ENCODE measurements at places on chromosomes 5 and 9.

DNA sequence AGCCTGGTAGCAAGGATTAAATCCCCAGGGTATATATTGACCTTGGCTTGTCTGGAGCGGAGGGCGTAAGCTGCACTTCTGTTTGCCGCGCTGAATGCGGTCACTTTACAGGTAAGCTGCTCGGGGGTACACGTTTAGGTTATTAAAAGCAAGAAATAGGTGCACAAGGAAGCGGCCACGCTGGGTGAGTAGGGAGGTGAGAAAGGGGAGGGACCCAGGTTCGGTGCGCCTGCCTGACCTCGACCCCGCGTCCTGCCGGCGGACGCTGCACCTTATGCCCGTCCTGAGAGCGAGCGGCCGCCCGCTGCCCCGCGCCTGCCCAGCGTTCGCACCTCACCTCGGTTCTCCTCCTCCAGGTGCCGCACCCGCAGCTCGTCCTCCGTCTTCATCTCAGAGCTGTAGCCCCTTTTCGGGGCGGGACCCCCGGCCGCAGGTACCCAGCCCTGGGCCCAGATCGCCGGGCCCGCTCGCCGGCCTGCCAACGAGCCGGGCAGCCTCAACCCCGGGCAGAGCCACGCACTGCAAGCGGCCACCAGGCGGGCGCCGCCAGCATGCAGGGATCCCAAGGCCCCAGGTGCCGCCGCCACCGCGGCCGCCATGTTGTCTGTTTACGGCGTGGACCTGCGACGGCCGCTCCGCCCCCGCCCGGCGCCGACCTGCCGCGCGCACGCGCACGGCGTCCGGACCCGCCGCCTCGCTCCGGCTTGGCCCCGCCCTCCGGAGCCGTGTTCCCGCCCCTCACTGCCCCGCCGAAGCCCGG, at the start of gene AUH:
AUH (minus strand) TSS at position 628 of the 760 bp plus-strand sequence; CDS start at position 599, 29 bp downstream.
- peak; percentile 91 for ATAC-seq

DNA sequence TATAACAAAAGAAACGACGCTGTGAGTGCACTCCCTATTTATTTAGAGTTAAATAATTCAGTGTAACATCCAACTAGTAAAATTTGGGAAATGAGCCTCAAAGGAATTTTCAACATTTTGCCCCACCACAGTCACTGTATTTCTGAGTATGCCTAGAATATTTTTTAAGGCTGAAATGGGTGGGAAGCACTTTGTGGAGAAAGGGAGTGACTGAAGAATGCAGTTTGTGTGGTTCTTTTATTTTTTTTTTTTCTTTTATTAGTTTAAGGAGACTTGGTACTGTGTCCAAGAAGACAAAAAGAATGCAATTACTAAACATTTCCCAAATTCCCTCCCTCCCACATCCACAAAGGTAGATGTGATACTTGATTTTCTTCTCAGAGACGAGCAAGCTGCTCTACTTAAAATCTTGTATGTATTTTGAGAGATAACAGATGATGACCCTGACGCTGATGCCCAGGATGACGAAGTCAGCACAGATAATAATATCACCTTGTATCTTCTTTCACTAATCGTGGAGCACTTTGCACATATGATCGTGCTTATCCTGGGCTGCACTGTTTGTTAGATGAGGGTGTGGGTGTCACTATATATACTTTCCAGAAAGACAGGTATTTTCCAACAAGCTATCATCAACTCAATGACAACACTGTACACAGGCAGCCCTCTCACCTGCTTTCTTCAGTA, 586.3 kb downstream of the RAB3C start:
- ATAC-seq = no peak

DNA sequence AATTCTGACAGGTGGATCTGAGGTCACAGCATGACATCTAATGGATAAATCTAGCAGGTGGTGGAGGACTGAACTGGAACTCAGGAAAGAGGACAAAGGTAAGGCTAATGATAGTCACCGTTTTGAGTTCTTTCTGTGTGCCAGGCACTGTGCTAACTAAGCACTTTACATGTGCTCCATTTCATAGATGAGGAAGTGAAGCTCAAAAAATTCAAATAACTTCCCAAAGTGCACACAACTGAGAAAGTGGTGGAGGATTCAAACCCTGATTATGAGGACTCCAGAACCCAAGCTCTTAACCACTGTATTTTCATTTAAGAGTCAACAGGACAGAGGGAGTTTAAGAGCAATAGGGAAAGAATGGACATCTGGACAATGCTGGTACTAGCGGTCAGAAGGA, 7.1 kb upstream of the DELE1 start:
- ATAC-seq = no peak

GRCh38 chr9:134605966-134606357, 35.6 kb upstream of the COL5A1 start:
- ATAC-seq = no peak

DNA sequence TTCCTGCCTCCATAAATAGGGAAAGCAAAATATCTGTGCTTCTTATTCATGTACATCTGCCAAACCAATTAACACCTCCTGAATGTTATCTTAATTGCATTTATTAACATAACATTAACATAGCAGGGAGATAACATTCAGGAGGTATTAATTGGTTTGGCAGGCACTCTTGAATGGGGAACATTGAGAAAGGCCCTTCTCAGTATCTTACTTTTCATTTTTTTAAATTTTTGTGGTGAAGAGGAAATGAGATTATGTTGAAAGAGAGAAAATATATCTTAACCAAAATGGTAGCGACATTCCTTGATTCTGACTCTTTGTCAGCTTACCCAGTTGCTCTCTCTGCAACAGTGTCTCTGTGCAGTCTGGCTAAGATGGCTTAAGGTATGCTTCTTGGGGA, 100.4 kb upstream of the TLE1 start:
- ATAC-seq = no peak

DNA sequence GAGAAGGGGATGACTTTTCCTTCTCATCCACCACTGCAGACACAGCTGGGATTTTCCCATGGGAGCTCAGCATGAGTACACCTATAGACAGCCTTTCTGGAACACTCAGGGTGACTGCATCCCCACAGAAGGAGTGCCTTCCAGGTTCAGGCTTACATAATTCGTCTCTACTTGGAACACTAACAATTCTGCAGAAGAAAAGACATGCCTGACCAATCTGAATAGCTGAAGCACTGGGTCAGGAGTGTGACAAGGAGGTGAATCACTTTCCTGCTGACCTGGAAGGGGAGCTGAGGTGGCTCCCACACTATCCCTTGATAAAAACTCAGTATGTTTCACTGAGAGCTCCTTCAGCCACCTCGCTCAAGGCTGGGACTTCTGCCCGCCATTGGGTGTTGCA, 425.3 kb downstream of the TLR4 start:
- no peak for ATAC-seq

- ATAC-seq = peak; percentile 51
Measured at GRCh38 chr9:71891557-71892189, 19.3 kb downstream of the ABHD17B start.

GRCh38 chr5:62547945-62548630, 30.5 kb upstream of the LRRC70 start:
- ATAC-seq = no peak

DNA sequence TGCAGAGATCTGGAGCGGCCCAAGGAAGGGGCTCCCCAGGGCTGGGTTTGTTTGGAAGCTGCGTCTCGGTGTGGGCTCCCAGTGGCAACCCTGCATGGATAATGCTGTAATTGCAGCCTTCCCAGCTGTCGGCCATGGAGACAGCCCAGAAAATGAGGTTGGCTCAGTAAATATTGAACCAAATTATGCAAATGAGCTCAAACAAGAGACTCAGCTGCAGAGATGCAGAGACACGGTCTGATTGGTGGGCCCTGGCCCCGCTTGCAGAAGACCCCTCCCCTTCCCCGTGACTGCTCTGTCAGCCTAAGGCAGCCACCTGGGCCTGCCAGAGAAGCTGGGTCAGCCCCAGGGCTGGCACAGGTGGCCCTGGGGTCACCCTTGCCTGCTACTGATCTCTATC, 75.9 kb downstream of the RAD23B start:
- ATAC-seq = no peak

GRCh38 chr5:125113328-125113727, 366.9 kb upstream of the ZNF608 start:
- ATAC-seq = peak; percentile 41

- ATAC-seq = no peak
Measured at GRCh38 chr5:42360616-42361314, 62.5 kb upstream of the GHR start.

DNA sequence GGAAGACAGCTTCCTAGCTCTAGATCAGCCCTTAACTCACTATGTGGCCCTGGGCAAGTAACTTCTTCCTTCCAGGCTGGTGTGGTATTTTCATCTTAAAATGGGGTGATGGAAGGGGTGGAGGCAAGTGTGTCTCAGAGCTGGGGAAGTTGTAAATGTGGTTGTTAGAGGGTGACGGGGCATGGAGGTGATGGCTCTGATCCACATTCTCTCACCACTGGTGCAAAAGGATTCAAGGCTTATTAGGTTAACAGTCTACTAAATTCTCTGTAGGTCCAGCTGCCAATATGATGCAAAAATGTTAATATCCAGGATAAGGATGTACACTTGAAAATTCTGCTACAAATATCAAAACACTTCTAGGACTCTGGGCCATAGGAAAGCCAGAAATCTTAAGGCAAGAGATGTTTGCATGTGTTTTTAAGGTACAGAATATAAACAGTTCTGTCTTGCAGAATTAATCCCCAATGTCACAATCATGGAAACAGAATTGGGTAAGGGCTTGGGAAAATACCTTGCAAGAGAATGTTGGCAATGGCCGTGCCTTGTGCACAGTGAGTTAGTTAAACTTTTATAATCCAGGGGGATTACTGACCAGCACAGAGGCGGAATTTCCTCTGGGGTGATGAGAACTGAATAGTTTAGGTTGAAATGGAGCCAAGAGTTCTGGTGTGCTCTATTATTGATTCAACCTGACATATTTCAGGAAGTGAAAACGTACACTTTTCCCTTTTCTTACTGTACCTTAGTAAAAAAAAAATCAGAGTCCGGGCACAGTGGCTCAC, 19.8 kb downstream of the TNFSF15 start:
- ATAC-seq = no peak

GRCh38 chr5:121748686-121749085, 103.0 kb upstream of the FTMT start:
- no peak for ATAC-seq

DNA sequence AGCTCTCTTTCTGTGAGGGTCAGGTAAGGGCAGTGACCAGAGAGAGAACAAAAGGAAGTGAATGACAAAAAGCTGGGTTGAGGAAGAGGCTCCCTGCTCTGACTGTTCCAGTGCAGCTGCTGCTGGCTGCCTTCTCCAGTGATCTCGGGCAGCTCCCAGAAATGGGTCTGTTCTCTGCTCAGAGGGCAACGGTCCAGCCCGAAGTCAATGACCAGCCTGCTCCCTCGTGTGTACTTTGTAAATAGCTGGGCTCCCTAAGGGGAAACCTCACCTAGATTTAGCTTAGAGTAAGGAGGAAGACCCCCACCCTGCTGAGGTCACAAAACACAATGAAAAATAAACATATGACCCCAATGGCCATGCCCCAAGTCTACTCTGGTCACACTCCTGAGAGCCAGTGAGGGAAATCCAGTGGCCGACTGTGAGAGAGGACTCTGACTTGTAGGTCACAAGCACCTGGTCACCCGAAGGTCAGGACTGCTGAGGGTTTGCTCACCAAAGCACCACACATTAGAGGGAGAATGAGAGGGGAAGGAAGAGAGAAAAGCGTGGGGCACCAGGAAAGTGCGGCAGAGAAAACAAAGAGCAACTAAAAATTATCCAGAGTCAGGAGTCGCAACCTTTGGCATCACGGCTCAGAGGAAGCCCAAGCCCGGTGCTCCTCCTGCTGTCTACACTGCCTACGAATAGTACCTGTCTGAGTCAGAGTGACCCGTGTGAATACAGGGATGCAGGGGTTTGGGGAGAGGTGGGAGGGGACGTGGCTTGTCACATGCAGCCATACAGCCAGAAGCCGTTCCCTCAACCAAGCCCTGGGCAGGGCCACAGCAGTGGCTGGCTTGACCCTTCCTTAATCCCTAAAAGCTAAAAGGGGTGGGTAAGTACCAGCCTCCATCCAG, 19.8 kb downstream of the NIPAL4 start:
- ATAC-seq = no peak

DNA sequence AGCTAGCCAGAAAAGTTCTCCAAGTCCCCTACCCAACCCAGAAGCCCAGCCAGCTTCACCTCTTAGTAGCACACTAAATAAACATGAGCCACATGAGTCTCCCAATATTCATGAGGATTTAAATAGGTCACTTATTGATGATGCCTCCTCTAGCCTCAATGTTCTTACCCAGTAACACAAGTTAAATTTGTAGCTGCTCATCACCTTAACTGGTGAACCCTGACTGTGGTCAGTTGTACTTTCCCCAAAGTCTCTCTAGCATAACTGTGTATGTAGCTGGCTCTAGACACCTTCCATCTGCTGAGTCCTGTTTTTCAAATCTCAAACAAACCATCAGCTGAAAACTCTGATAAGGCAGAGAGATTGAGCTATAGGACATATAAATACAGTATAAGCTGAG, 100.3 kb upstream of the ELAVL2 start:
- no peak for ATAC-seq

- ATAC-seq = peak; percentile 70
Measured at GRCh38 chr9:130835441-130836298, 616 bp downstream of the ABL1 start.

GRCh38 chr5:58922461-58923171, 339.7 kb downstream of the RAB3C start:
- no peak for ATAC-seq

- peak; percentile 73 for ATAC-seq
Measured at GRCh38 chr9:24846248-24846912, 300.7 kb upstream of the IZUMO3 start.

- peak; percentile 53 for ATAC-seq
Measured at GRCh38 chr5:114361724-114362196, at the start of gene KCNN2. Gene KCNN2, plus strand, starts transcription at chr5:114362070. Its CDS starts 70 bp downstream, at chr5:114362140.

GRCh38 chr5:53438486-53439472, 41.6 kb upstream of the FST start:
- no peak for ATAC-seq

DNA sequence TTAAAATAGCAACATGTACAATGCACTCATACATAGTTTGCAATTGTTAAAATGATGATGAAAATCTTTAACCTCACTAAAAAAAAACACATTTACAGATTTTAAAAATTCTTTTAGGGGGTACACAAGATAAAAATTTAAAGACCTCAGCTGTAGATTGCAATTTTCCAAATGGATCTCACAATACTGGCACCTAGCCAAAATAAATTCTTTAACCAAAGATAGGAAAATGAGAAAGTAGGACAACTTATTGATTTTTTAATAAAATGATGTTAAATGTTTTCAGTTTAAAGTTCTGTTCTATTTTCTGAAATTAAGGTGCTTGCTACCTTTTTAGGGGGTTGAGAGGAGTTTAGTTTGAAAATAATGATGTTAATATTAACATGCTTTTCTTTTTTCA, 90.0 kb downstream of the PCSK1 start:
- ATAC-seq = no peak

- ATAC-seq = no peak
Measured at GRCh38 chr5:9437741-9438240, 108.1 kb downstream of the SEMA5A start.

GRCh38 chr9:136831720-136832104, 10.6 kb upstream of the AJM1 start:
- ATAC-seq = no peak

DNA sequence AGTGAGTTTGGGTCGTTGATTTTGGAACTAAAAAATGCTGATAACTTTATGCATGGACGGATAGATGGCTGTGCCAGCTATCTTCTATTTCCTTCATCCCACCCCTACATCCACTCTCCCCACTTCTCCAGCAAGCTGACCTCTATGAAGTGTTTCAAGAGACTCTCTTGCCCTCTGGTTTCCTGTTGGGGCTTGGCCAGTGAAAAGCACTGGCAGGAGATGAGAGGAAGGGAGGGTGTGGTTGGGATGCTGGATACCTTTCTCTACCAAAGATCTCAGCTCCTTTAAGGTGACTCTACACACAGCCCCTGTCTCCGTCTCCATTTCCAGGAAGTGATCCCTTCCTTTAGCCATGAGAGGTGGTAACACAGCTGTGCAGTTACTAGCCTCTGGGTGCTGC, 30.0 kb upstream of the JMY start:
- ATAC-seq = no peak
